ENCODE measurements at places on chromosomes 13 and 19.

DNA sequence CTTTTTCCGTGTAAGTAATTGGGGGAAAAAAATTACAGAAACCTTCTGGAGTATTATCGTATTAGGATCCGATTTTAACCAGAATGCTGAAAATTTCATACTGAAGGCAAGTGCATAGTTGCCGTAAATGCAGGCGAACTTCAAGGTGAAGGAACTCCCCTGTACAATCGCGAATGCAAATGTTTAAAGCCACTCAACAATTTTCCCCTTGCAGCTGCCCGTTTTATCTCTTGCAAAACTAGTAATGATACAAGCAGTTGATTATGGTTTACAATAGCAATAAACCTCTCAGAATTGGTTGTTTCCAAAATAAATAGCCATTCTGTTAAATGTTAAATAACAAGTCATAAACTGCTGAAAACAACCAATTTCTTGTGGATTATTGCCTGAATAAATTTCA, 105.7 kb downstream of the DNAJC15 start:
- no peak for DNase-seq

- no peak for DNase-seq
These were observed 83.2 kb downstream of the RUBCNL start for GRCh38 chr13:46303742-46304385.

DNA sequence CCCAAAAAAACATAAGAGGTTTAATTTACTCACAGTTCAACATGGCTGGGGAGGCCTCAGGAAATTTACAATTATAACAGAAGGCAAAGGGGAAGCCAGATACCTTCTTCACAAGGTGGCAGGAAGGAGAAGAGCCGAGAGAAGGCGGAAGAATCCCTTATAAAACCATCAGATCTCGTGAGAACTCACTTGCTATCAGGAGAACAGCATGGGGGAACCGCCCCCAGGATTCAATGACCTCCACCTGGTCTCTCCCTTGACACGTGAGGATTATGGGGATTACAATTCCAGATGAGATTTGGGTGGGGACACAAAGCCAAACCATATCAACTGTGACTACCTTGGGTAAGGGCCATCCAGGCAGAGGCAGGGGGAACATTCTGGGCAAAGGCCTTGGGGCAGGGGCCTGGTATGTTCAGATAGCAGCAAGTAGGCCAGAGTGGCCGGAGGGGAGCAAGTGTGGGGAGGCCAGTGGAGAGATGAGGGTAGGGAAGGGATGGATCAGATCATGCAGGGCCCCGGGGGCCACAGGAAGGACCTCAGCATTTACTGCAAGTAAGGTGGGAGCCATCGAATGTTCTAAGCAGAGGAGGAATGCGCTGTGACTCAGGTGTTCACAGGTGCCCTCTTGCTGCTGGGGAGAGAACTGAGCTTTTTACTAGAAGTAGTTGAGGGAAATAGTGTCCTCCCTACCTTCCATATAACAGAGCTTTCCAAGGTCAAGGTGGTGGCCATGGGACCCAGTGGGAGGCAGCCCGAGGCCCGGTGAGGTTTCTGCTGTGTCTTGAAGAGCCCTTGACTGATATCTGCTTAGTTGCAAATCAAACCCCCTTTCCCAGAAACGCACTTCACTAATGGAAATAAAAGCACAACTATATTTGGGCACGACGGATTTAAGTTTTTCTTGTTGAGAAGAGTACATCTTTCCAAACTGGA, 18.0 kb downstream of the RAB3D start:
- no peak for DNase-seq

GRCh38 chr13:79336966-79337365, 69.1 kb downstream of the RBM26 start:
- no peak for DNase-seq

DNA sequence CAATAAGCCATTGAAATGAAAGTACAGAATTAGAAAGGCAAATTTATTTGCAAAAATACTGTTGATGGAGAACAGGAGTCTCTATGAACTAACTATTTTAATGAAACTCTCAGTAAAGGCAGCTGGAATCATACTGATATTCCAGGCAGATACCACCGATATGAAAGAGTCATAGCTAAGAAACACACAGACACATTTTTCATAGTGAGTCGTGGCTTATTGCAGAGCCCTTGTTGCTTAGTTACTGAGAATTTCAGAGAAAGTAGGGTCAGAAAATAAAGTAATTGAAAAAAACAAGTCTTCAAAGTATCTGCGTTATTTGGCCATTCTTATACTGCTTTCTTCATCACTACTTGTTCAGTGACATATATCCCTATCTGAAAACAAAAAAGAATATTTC, 1890.9 kb downstream of the PCDH9 start:
- DNase-seq: no peak

DNA sequence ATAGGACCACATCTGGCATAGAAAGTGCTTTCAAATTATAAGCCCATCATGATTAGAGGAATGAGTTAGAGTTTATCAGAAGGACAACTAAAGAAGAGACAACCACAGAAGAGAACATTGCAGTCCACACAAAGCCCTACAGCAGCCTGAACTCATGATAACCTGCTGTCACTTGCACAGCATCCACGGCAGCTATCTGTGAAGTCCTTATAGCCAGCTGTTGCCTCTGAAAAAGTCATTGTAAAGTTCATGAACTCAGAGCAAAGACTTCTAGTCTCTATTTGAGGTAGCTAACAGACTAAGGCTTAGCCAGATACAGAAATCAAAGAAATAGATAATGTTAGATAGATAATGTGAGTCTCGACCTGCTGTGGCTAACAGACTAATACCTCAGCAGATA, 450.0 kb downstream of the KLF5 start:
- DNase-seq: no peak

DNA sequence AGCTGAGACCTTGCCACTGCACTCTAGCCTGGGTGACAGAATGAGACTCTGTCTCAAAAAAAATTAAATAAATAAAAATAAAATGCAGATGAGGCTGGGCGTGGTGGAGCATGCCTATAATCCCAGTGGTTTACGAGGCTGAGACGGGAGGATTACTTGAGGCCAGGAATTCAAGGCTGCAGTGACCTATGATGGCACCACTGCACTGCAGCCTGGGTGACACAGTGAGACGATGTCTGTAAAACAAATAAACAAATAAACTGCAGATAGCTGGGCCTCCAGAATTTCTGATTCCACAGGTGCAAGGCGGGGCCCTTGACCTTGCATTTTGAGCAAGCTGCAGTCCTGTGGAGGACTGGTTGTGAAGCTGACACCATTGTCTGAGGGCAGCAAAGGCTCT, 3.1 kb upstream of the MAG start:
- DNase-seq: no peak
